ENCODE measurements at places on chromosomes 7 and 10.

- no peak for DNase-seq
Observed at GRCh38 chr7:72785166-72785955, 42.6 kb downstream of the TYW1B start.

GRCh38 chr7:31256506-31256905 is 84.0 kb downstream of the NEUROD6 start:
- DNase-seq: no peak

- no peak for DNase-seq
Observed at GRCh38 chr7:130891254-130892094, 157.5 kb upstream of the KLF14 start.

DNA sequence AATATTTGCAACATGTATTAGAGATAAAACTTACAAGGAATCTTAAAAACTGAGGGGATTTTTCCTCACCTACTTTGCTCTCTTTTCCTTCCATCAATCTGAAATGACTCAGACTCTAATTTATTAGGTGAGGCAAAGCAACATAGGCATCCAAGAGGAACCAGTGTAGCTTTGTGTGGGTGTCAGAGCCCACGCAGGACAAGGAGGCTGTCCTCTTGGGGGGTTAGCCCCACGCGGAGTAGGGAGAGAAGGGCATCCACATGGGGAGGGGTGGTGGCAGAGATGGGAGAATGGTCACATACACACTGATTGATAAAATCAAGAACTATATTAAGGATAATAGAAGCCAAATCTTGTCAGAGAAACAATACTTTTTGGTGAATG is 33.8 kb upstream of the ARMS2 start:
- no peak for DNase-seq

GRCh38 chr10:34811126-34811967 is 3.7 kb downstream of the PARD3 start:
- DNase-seq: no peak

DNA sequence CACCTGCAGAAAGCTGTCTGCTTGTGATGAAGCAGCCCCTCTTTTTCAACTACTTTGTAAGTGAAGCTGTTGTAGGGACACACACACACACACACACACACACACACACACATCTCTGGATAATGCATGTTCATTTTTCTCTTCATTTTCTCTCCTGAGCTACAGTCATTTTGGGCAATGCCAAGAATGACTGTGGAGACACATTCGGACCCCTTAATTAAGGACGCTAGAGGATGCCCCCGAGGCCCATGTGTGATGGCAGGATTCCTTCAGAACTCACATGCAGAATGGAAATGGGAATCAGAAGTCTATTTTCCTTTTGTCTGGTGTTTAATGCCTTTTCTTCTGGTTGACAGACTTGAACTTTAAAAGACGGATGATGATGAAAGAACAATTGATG is 56.6 kb downstream of the CLRN3 start:
- no peak for DNase-seq

DNA sequence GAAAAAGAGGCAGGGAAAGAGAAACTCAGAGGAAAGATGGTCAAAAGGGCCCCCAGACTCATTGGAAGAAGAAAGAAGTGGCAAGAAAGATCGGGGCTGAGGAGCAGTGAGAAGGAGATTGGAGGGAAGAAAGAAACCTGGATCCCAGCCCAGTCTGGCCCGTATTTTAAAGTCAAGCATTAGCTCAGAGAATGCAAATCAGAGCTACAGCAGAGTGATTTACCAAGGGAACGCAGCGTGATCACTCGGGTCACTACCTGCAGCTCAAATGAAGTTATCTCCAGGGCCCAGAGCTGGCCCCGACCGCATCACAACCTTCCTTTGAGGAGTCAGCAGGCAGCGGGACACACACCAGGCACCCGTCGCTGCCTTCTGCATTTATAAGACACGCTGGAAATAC is 72.8 kb downstream of the CARD11 start:
- no peak for DNase-seq

- no peak for DNase-seq
Observed at GRCh38 chr10:86200269-86200668, 166.3 kb downstream of the GRID1 start.
